ENCODE measurements at places on chromosomes 3 and 15.

- no peak for ATAC-seq
Observed at GRCh38 chr15:68541743-68542142, 37.0 kb upstream of the CORO2B start.

GRCh38 chr3:50375258-50375931 is 16.1 kb upstream of the TMEM115 start:
- no peak for ATAC-seq

DNA sequence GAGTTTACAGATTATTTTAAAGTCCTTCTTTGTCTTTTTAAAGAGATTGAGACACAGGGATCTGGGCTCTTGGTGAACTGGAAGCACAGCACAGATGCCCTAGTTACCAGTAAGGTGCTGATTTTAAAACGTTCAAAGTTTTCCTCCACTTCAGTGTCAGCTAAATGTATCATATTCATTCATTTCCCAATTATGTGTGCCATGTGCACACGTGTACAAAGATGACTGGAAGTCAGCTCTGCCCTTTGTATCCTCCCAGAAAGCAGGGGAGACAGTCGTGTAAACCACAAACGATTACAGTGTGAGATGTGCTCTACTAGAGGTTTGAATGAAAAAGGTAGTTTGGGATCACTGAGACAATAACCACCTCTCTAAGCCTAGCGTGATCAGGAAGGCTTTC is 730 bp downstream of the ZKSCAN7 start:
- peak; percentile 4 for ATAC-seq

DNA sequence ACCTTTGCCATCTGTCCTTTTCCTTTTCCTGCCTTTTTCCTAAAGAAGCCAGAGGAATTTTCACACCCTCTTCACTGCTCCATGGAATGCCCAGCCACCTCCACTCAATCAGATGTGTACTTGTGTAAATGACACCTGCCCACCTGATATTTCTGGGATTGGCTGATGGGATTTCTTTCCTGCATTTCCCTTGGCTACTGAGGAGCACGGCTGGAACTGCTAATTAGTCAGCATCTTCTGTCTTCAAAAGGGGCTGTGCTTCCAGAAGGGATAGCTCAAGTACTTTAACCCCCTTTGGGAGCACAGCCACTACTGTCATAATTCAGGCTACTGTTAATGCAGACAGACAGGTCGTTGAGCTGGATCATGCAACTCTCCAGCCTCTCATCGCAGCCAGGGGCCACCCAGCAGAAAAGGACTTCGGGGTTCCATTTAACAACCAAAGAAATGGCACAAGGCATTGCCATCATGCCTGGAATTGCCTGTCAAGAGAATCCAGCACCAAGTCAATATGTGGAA is 38.6 kb downstream of the MGLL start:
- ATAC-seq = no peak

GRCh38 chr15:28900892-28901586 is 15.3 kb downstream of the APBA2 start:
- no peak for ATAC-seq

GRCh38 chr15:76185716-76186115 is 125.6 kb downstream of the ETFA start:
- ATAC-seq = peak; percentile 58

DNA sequence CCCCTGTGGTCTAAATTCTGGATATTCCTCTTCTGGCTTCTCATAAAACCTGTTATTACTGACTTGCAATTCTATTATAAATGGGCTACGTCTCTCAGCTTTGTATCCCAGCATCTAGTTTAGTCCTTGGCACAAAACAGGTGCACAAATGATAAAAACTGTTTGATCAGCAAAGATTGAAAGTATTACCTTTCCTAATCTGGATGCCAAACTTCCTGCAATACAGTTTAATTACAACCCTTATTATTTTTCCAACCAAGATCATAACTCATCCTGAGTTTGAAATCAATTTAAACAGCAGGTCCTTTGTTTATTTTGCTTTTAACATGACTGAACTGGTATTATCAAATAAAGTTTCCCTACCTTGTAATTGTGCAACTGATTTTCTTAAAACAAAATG is 132.6 kb downstream of the ATP1B3 start:
- ATAC-seq = no peak

GRCh38 chr15:99306694-99307338 is 55.5 kb downstream of the LRRC28 start:
- peak; percentile 45 for ATAC-seq

GRCh38 chr3:109702976-109703375 is 365.6 kb upstream of the DPPA4 start:
- ATAC-seq = no peak

- no peak for ATAC-seq
Observed at GRCh38 chr3:133058831-133059230, 20.6 kb downstream of the TMEM108 start.

- no peak for ATAC-seq
Observed at GRCh38 chr3:66393333-66394005, 107.4 kb downstream of the LRIG1 start.

- ATAC-seq = no peak
Observed at GRCh38 chr15:31398677-31399301, 72.2 kb downstream of the KLF13 start.

DNA sequence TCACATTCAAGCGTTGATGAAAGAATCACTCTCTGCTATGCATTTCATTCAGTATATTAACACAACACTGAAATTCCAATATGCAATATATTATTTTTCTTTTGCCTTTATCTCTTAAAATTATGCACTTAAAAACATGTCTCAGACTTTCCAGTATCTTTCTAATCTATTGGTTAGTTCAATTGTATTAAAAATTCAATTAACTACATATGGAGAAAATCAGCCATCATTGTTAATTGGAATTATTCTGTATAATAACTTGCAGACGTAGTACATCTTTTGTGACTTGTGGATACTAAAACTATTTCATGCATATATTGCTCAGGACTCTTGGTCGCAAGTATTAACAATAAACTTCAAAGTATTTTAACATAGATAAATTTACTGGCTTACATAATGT is 715.6 kb downstream of the GRM7 start:
- ATAC-seq = no peak

- no peak for ATAC-seq
Observed at GRCh38 chr15:72980661-72981060, 71.6 kb upstream of the NEO1 start.
